ENCODE measurements at places on chromosomes 3 and 15. TPM values are rescaled to one million over a fixed set of nuclear protein-coding genes. Genes with fewer than 3 reads are reported as not detected.

DNA sequence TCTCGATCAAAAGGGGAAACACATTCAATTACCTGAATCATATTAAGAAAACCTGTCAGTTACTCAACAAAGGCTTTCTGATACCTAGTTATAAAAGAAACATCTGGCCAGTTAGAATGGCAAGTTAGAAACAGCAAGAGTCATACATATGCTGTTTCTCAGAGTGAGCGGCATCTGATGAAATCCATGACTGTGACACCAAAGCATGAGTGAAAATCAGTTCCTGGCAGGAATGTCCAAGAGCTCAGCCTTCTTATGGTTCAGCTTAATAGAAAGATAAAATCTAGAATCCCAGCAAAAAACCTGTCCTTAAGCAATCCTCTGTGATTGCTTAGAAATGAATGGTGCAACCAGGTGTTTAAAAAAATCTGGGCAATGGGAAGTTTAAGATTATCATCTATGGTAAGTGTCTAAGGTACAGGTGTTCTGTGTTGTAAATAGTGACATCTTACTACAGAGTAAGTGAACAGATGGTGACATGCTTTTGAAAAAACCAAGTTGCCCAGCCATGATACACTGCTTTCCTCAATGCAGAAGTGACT is 18.8 kb downstream of the B4GALT4 start:
- no peak for DNase-seq

DNA sequence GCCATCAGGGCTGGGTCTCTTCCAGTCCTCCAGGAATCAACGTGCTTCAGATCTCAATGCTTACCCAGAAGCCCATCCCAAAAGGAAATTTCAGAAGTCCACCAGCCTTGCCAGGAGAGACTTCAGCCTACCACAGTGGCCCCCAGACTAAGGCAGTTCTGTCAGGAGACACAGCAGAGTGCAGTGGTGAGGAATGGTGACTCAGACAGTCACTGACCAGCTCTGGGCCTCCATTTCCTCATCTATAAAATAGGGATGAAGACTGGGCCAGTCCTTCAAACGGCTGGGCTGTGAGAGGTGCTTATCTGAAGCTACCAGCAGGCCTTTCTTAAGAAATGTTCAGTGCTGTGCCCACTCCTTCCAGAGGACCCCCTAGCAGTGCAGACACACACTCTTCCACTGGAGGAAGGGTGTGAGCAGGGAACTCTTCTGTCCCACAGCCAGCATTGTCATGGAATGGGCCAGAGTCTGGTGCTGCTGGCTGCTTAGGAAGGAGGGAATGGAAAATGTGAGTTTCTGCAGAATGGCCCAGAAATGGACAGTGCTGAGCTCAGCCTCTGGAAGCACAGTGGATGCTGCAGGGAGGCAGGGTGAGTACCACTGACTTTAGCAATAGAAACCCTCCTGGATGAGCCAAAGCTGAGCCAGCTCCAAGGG is 41.6 kb upstream of the DUSP7 start:
- no peak for DNase-seq

- DNase-seq: no peak
Observed at GRCh38 chr3:175489406-175489805, 630.3 kb downstream of the NAALADL2 start.

- no peak for DNase-seq
Observed at GRCh38 chr3:108414007-108414406, 96.4 kb downstream of the MYH15 start.

DNA sequence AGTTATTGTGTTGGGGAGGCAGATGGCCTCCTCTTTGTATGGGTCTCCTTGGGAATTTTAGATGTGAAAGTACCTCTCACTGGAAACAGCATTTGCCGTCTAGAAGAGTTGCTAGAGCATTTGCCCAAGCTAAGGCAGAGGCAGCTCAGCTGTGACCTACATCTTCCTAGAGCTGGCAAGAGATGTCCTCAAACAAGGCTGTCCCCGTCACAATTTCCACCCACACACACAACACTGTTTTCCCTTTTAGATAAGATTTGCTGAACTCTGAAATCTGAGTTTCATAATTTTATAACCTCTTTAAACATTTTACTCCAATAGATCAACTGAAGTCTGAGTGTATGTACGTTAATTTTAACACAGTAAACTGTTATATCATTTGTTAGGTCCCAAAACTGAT is 352.6 kb downstream of the EPHB1 start:
- DNase-seq: no peak

DNA sequence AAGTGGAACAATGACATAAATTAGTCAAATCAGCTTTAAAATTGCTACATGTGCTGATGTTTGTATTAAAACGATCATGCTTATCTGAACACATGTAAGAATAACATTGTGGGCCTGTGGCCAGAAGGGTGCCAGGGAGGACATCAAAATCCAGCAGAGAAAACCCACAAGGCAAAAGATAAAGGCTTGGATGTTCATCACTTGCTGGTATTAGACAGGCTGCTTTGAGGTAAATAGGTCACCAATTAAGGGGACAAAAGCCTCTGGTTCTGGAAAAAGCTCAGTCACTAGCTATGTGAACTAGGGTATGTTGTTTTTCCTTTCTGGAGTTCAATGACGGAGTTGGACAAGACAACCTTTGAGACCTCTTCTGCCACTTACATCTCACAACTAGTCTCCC is 74.4 kb upstream of the TMEM108 start:
- no peak for DNase-seq

DNA sequence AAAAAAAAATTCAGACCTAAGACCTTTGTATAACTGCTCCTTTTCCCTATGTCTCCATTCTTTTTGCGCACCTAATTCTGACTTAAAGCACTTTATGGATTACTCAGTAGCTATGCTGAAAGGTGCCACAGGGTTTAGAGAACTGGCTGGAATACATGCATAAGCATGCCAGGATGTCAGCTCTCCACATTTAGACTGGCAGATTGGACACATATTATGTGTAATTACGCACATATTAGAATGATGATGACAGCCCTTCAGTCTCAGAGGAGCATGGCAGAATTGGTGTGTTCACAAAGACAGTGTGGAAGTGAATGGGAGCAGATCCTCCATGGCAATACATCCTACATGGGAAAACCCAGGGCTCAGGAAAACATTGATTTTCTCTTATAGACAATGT is 108.1 kb upstream of the LSAMP start:
- DNase-seq: no peak

DNA sequence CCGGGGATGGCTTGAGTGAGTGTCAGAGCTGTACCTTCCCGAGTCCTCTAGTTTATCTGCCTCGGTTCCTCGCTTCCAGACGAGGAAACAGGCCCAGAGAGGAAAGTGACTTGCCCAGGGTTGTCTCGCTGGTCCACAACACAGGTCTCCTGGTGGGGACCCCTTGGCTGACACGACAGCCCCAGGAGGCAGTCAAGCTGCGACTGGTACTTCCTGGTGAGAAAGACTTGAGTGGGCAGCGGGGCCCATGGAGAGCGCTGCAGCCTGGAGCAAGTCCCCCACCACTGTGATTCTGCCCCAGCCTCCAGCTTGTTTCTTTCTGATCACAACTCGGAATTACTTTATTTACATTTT is 600 bp upstream of the CHRNA5 start:
- no peak for DNase-seq

Gene THSD4
- total RNA-seq: 2.2 TPM

Gene SERPINI2
- total RNA-seq: 0.19 TPM

Gene ARRDC4
- 6.2 TPM for total RNA-seq

All from thymus (tissue), 14 donors.